ENCODE measurements at places on chromosomes 13 and 19. TPM values are rescaled to one million over a fixed set of nuclear protein-coding genes. Genes with fewer than 3 reads are reported as not detected.

Gene FFAR1
- 1.4 TPM for total RNA-seq

Gene TSSK6
- 3.6 TPM for total RNA-seq

Gene ZNF382
- 4.6 TPM for total RNA-seq

Gene MBD3L3
- total RNA-seq = not detected

Gene LRRC4B
- total RNA-seq = not detected

Gene ZNF420
- 8.9 TPM for total RNA-seq

Gene APC2
- total RNA-seq = 0.33 TPM

Gene SLC25A41
- total RNA-seq = not detected

Gene CEACAM7
- total RNA-seq = not detected

Gene RPL13A
- total RNA-seq = 5,165 TPM

Gene BRCA2
- 3.6 TPM for total RNA-seq

Gene RNF225
- 0.76 TPM for total RNA-seq

Gene B3GLCT
- total RNA-seq = 5.0 TPM

Gene CGB1
- total RNA-seq = not detected

Gene ANGPTL8
- total RNA-seq = not detected

Gene SOX21
- not detected for total RNA-seq

Gene PSPN
- total RNA-seq = 0.92 TPM

Gene MAST1
- 0.64 TPM for total RNA-seq

Gene CEACAM19
- 0.25 TPM for total RNA-seq

Gene CAPN12
- total RNA-seq = 2.7 TPM

Data from CD8-positive, alpha-beta T cell (primary cell).